Putamen (tissue), 1 donor: ENCODE measurements at places on chromosomes 16 and 17.

DNA sequence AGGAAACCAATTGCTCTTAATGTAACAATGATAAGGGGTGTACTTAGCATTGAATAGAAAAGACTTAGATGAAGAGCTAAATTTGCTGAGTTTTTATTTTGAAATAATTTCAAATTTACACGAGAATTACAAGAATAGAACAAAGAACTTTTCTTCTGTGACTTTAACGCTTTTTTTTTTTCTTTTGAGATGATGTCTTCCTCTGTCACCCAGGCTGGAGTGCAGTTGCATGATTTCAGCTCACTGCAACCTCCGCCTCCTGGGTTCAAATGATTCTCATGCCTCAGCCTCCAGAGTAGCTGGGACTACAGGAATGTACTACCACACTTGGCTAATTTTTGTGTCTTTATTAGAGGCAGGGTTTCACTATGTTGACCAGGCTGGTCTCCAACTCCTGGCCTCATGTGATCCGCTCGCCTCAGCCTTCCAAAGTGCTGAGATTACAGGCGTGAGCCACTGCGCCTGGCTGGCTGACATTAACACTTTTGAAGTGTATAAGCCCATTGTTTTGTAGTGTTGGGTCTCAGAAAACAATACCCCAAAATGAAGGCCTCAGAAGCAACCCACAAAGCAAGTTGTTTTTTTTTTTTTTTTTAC, 2.1 kb downstream of the TEN1 start:
- DNase-seq, result no peak

DNA sequence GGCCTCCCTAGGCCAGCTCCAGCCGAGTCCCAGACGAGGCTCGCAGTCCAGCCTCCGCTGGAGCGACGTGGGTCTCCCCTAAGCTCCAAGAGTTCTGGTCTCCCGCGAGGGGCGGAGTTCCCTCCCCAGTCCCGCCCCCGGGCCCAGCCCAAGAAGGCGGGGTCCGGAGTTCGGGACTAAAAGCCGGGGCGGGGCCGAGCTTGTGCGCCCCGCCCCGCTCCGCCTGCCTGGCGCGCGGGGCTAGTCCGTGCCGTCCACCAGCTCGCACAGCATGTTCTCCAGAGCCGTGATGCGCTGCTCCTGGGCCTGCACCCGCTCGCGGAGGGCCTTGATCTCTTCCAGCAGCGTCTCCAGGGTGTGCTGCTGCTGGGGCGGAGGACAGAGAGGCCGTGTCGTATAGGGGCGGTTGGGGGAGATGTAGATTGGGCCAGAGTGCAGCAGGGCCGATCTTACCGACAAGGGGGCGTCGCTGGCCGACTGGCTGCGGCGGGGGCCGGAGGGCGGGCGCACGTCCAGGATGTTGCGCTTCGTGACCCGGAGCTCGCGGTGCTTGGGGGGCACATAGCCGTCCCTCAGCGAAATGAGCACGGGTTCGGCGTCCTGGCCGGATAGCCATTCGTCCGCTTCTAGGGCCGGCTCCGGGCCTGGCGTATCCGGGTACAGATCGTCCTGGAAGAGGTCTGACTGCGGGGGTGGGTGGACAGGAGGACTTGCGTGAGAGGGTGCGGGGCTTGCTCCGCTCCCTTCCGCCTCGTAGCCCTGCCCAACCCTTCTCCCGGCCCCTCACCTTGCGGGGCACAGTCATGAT, 7.0 kb downstream of the CORO6 start:
- DNase-seq, result peak; percentile 94

GRCh38 chr16:81445966-81446906, 1.6 kb downstream of the CMIP start:
- DNase-seq, result no peak

- no peak for DNase-seq
Observed at GRCh38 chr17:41402161-41402560, 4.8 kb upstream of the KRT31 start.

DNA sequence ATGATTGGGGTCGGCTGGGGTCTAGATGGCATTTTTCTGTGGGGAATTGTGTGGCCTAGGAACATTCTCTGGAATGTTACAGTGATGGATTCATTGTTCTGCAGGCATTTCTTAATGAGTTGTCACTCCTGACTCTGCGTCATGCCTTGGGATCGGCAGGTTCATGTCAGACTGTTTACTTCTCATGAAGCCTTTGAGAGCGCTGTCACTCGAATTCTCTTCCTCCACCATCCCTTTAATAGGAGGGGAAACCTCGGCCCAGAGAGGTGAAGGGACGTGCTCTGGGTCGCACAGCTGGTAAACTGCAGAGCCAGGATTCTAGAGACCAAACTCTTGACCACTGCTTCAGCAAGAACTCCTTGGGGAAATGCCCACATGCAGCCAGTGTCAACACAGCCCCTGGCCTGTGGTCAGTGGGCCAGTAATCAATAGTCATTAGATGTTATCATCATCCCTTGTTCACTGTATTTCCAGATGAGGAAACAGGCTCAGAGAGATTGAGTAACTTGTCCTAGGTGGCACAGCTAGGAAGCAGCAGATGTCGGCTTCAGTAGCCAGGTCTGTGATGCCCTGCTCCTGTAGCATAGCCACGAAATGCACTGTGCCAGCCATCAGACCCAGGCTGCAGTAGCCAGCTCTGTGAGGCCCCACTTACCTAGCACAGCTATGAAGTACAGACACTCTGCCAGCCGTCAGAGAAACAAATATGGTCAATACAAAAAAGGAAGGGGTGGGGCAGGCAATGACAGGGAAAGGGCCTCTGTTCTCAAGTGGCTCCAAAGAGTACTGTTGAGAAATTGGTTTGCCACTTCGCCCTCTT, 259.0 kb downstream of the CPPED1 start:
- DNase-seq, result no peak

GRCh38 chr17:34366010-34366409, 3.0 kb upstream of the CCL1 start:
- no peak for DNase-seq

- DNase-seq, result no peak
Observed at GRCh38 chr17:63529711-63530556, 6.8 kb downstream of the KCNH6 start.

DNA sequence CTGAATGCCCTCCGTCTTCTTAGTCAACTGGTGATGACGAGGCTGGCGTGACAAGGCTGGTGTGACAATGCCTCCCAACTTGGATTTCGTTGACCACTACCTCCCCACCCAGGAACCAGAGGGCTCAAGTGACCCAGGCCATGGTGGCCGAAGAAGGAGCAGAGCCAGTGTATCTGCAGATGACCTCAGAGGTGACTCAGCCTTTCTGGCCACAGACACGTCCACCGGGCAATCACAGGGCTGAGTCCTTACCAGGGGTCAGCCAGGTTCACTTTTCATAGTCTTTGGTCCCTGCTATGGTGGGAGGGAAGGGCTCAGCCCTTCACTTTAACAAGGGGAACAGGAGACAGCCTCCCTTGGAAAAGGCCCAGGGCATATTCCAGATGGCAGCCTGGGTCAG, 116.3 kb downstream of the MAF start:
- no peak for DNase-seq

DNA sequence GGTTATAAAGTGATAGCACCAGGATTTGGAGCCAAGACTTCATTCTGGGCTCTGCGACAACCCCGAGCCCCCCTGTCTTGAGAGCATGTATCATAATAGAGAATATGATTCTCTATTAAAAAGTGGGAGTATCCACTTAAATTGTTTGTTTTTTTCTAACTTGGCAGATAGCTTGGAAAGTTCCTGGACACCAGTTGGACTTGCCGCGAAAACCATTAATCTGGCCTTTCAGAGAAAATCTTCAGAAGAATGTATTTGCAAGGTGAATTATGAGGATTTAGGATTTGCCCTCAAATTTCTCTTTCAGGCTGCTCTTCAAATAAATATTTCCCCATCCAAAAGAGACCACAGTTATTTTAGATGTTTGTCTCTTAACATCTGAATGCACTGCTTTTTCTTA, 53.5 kb downstream of the MARCHF10 start:
- DNase-seq, result no peak

DNA sequence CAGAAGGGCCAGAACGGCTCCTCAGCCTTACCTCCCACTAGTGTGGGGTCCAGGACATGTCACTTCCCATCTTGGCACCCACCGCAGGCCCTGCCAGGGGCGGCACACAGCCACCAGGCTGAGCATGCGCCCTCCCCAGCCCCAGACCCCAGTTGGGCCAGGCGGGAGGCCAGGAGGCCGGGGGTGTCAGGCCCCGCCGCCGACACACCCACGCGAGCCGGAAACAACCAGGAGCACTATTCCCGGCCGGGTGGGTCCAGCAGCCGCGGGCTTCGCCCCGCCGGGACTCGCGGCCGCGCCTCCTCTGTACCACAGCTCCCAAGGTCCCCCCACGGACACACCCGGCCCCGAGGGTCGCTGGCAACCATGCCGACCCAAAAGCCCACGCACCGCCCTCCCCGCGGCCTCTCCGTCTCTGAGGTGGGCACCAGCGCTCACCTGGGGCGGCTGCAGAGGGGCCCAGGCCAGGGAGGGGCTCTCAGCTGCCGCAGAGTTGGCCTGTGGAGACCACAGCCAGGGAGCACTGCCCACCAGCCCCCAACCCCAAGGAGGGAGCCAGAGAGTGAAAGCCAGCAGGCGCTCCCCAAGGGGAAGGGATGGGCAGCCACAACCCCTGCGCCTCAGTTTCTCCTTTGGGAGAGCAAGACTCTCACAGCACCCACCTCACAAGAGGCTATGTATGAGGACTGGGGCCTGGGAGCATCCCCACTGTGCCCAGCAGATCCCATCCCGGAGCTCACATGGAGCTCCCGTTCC, 18.0 kb downstream of the B9D1 start:
- DNase-seq, result no peak

DNA sequence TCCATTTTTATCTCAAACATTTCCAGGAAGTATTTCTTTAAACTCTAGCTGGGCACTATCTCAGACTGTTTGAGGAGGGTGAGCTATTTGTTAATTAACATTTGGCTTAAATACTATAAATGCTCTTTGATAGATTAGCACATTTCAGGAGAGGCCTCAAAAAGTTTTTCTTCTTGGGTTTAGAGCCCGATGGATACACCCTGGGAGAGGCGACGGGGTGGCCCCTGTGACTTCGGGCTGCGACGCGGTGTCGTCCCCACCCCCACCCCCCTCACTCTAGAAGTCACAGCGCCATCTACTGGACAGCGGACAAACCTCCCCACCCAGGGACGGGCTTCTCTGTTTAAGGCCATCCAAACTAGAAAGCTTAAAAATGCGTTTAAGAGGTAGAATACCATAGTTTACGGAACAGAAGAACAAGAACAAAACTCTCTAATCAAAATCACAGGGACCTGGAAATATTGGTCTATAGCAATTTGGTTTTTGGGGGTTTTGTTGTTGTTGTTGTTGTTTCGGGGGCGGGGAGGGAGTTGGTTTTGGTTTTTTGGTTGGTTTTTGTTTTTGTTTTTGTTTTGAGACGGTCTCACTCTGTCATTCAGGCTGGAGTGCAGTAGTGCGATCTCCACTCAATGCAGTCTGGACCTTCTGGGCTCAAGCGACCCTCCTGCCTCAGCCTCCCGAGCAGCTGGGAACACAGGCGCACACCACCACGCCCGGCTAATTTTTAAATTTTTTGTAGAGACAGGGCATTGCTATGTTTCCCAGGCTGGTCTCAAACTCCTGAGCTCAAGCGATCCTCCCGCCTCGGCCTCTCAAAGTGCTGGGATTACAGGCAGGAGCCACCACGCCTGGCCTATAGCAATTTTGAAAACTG, 254.4 kb downstream of the C16orf95 start:
- DNase-seq, result peak; percentile 48

- DNase-seq, result no peak
Observed at GRCh38 chr17:67021743-67022450, 22.5 kb upstream of the CACNG1 start.

- no peak for DNase-seq
Observed at GRCh38 chr16:80848862-80849261, 44.5 kb upstream of the CDYL2 start.

DNA sequence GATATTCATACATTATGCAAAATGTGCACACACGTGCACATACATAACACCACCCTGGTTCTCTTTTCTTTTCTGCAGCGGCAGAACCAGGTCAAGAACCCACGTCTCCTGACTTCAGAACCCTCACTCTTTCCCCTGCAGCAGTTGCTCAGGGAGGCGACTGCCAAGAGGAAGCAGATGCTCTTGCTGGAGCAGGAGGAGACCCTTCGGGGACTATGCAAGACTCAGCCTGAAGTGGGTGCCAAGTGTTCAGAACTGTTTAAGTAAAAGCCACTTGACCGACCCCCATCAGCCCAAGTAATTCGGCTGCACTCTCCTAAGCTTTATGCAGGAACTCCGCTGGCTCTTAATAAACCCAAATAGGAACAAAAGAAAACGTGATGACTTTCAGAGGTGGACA, 193.8 kb downstream of the SLC39A11 start:
- DNase-seq, result no peak

GRCh38 chr16:72023962-72024361, 15.4 kb downstream of the DHODH start:
- no peak for DNase-seq

- DNase-seq, result no peak
Observed at GRCh38 chr17:73369111-73369521, 57.3 kb upstream of the CDC42EP4 start.

DNA sequence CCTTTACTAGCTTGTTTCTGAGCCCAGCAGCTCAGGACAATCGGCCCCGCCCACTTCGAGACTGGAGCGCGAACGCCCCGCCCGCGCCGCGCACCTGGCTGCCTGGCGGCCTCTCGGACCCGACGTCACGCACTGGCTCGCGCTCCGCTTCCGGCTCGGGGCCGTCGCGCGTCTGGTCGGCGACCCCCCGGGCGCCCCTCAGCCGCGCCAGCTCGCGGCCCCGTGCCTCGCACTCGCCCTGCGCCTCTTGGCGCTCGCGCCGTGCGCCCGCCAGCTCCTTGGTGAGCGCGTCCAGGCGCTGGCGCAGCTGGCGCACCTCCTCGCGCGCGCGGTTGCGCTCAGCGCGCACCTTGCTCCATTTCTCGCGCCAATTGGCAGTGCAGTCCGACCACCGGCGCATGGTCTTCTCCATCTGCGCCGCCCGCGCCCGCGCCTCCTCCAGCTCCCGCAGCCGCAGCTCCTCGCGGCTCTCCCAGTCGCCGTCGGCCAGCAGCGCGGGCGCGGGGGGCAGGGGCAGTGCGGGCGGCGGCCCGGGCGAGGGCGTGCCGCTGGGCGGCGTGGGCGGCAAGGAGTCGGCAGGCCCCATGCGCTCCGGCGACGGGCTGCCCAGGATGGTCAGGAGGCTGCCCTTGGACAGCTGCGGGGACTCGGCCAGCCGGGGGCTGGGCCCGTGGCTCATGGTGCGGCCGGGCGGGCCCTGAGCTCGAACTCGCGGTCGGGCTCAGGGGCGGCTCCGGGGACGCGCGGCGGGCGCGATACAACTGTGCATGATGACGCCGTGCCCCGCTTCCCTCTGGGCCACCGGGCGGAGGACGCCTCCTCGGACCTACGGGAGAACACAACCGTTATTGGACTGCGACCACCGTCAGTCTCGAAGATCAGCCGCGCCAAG, 7.6 kb downstream of the CCDC102A start:
- no peak for DNase-seq

DNA sequence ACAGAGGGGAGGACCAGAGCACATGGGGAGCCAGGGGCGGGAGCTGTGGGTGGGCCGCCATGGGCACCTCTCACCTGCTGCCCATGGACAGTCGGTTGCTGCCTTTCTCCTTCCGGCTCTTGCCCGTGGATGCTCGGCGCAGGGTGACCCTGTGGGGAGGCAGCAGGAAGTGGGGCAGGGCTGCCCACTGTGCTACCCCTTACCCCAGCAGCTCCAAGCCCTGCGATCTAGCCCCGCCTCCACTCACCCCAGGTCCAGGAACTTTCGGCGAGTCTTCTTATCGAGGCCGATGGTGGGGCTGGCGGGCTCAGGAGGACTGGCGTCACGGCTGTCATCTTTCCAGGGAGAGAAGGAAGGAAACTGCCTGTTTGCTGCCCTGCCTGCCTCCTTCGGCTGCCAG, 14.2 kb downstream of the SAMD14 start:
- DNase-seq, result no peak

- DNase-seq, result no peak
Observed at GRCh38 chr17:13561606-13562270, 40.0 kb downstream of the HS3ST3A1 start.
